NCI-H2029 (cell line): ENCODE measurements at places on chromosomes 2 and 18.
A peak's percentile ranks its signal among the peaks of the same experiment; 100 is the strongest.

DNA sequence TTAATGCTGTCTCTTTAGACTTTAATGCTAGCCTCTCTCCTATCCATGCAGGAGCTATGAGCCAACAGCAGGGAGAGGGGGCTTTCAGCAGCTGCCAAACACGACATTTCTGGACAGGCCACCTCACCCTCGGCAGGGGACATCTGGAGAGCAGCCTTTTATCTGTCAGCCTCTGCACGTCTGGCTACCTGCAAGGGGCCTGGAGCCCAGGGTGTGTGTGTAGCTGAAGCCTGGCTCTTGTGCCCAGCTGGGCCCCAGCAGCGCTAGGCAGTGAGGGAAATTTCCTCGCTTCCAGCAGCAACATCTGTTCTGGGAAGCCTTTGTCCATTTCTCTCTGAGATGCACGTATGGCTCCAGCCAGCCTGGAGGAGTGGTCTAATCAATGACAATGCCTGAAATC lies 728.7 kb upstream of the ID2 start:
- no peak for DNase-seq

DNA sequence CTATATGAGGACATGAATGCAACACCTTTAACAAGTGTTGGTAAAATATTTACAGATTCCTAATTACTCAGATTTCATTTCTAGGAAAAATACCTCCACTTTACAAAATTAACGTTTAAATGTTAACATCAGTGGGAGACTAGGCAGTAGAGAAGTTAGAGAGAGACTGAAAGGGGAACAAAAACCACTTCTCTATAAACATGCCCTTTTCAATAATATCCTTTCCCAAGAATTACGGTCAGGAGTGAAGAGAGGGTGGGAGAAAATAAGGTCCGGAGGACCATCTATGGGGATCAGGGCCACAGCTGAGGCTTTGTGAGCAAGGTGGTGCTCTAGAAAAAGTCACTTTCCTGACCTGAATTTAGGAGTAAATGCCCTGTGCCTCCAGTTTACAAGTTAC lies 65.3 kb upstream of the WIPF1 start:
- no peak for DNase-seq

- DNase-seq: no peak
These were observed 31.6 kb upstream of the NOSTRIN start for GRCh38 chr2:168770796-168771195.

GRCh38 chr2:38806015-38806732 lies 28.2 kb downstream of the GEMIN6 start:
- no peak for DNase-seq

GRCh38 chr2:218655751-218656150 lies 3.7 kb downstream of the ZNF142 start:
- DNase-seq: no peak

- DNase-seq: no peak
These were observed 133.7 kb downstream of the SMAD7 start for GRCh38 chr18:48817021-48817461.

- DNase-seq: no peak
These were observed 148.7 kb downstream of the CABLES1 start for GRCh38 chr18:23283916-23284430.

- no peak for DNase-seq
These were observed 33.5 kb downstream of the NHEJ1 start for GRCh38 chr2:219127037-219127635.

- peak; percentile 5 for DNase-seq
These were observed 31.3 kb downstream of the LANCL1 start for GRCh38 chr2:210445116-210445707.

DNA sequence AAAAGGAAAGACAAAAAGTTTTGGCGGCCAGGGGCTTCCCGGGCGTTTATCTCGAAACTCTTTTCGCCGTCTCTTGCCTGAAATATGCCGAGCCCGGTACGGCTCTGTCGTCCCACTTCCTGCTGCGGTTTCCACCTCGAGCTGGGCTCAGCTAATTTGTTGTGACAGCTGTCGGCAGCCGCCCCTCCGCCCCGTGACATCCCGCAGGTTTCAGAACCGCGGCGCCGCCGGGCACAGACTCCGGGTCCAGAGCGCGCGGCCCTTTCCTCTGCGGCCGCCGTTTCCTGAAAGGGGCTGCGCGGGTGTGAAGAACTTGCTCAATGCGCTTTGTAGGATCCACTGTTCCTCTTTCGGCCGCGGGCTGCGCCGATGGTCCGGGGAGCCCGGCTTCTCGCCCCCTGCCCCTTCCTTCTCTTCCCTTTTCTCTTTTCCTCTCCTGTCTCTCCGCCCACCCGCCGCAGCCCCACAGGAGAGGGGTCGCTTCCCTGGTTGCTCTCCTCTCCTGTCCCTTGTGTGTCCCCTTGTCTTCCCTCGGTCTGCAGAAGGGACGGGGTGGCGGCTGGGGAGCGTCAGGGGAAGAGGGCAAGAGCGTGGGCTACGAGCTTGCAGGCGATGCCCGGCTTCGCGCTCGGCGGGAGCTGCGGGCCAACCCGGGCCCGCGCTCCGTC lies 648 bp downstream of the ARID5A start:
- no peak for DNase-seq

- peak; percentile 35 for DNase-seq
These were observed 47.5 kb downstream of the ZFP36L2 start for GRCh38 chr2:43178602-43179542.

GRCh38 chr2:15042801-15043217 lies 410.3 kb downstream of the LRATD1 start:
- no peak for DNase-seq

DNA sequence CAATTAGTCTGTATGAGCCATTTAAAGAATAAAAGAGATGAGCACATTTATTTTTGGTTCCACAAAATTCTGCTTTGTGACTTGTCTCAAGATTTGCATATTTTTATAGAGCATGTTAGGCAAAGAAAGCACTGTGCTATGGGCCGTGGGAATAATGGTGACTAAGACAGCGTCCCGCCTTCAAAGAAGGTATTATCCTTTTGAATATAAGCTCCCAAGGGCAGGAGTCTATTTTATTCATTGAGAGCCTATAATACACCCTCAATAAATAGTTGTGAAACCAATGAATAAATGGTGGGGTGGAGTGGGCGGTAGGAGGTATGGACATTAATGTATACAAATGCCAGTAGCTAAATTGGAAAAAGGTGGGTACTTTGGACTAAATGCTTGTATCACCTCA lies 20.5 kb upstream of the TCF4 start:
- DNase-seq: no peak

- DNase-seq: no peak
These were observed 132.9 kb downstream of the BCL2 start for GRCh38 chr18:63186520-63187222.

- DNase-seq: no peak
These were observed 141.5 kb upstream of the NDUFV2 start for GRCh38 chr18:8960740-8961657.

- no peak for DNase-seq
These were observed 7.8 kb upstream of the PPP1R1C start for GRCh38 chr2:181977661-181978350.

DNA sequence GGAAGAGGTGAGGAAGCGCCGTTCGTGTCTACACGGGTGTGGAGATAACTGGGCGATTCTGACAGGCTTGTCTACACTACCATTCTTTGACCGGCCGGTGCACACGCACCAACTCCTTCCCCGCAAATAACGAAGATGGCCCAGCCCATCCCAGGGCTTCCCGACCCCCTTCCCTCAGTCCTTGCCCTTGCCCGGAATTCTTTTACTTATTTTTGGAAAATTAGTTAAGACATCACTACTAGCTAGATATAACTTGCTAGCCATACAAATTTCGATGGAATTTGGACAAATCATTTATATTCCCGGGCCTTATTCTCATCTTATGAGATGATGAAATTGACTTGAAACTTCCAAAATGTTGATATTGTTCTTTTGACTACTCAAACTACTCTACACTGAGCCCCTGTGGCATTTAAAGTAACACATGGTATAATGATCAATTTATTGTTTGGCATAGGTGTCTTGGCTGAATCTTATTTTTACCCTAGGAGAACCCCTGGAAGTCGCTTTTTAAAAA lies 1.3 kb downstream of the ERICH2 start:
- DNase-seq: no peak

DNA sequence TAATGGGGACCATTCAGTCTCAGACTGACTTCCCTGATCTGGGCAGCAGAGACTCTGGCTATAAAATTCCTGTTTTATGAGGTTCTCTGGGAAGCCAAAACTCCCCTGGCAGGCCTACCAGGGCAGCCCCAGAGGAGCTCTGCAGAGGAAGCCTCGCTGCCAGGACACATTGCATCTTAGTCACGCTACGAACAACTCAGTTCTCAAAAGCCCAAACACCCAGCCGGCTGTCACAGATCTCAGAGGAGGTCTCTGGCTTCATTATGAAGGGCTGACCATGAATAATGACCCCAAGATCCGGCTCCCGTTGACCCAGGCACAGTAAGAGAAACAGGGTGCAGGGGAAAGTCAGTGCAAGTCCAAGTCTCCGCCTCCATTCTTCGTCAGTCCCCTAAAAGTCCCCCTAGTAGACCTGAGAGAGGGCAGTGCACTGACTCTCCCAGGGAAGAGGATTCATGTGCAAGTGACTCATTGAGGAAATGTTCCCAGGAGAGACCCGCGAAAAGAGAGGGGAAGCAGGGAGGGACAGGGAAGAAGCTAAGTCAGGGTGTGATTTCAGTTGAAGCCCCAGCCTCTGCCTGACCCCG lies 212.3 kb downstream of the CYP26B1 start:
- no peak for DNase-seq

DNA sequence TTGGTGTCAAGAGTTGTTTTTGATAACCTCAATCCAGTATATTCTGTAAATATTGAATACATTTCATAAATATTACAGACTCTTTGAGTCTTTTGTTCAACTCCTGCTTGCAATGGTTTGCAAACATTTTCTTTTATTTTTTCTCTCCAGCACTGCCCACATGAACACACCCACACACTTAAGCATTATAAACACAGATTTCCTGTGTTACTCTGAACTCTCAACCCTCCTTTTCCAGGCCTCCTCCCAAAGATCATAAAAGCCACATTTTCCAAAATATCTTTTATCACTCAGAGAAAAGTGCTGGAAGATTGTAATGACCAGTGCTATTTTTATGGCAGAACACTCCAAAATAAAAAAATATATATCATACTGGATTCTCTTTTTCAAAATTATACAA lies 20.5 kb downstream of the ARHGAP25 start:
- no peak for DNase-seq

- DNase-seq: no peak
These were observed 144.1 kb upstream of the COPS8 start for GRCh38 chr2:236941551-236941950.

DNA sequence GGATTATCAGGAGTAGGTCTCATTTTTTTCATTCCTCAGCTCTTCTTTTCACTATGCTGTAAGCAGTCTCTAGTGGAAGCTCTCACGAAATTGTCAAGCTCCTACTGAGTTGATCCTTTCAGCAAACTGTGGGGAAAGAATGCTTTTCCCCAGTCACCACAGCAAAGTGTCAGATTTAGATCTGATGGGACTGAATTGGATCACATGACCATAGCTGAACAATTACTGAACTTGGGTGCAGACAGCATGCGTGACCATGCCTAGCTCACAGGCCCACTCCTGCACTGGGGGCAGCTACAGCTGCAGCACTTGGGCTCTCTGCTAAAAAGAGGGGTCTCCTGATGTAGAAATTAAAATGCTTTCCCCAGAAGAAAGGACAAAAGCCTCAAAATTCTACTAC lies 3.1 kb downstream of the ARHGAP15 start:
- no peak for DNase-seq

DNA sequence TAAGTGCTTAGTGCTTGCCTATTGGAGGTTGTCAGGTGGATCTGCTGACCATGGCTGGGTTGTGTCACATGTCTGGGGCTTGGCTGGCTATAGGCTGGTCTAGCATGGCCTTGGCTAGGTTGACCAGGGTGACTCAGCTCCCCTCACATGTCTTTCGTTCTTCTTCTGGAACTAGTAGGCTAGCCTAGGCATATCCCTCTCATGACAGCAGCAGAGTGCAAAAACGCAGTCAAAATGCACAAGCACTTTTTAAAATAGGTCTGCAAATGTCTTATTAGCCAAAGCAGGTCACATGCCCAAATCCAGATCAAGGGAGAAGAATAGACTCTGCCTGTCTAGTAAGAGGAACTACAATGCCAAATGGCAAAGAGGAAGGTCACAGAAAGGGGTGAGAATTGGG lies 179.7 kb upstream of the ACVR2A start:
- DNase-seq: no peak

DNA sequence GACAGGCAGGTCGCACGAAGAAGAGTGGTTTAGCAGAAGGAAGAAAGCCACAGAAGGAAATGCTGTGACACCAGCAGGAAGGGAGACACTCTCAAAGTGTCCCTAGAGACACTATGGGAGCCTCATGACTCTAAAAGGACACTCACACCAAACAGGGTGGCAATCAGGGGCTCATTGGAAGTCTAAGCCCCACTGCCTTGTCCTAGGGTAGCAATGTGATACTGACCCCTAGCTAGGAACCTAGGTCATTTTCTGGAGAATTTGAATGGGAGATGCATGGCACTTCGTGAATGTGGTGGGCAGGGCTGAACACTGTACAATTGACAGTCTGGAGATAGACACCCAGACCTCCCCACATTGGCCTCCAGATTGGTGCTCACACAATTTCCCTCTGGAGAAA lies 385.0 kb downstream of the EIPR1 start:
- no peak for DNase-seq

DNA sequence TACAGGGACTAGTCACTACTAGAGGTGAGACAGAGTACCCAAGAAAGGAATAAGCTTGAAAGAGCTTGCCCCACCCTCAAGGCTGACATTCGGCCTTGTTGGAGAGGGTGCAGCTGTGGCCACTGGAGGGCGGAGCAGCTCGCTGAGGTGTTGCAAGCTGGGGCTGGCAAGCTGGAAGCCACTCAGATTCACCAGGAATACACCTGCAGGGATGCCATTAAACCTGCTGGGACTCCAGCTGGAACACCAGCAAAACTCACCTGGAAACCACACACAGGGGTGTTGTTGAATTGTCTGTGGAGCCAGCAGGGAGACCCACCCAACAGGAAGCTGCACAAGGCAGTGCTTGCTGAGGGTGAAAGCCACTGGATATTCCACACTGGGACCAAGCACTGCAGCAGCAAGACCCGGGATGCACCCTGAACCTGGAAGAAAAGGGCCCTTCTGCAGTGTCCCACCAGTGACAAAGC lies 26.1 kb downstream of the KCTD18 start:
- DNase-seq: no peak

DNA sequence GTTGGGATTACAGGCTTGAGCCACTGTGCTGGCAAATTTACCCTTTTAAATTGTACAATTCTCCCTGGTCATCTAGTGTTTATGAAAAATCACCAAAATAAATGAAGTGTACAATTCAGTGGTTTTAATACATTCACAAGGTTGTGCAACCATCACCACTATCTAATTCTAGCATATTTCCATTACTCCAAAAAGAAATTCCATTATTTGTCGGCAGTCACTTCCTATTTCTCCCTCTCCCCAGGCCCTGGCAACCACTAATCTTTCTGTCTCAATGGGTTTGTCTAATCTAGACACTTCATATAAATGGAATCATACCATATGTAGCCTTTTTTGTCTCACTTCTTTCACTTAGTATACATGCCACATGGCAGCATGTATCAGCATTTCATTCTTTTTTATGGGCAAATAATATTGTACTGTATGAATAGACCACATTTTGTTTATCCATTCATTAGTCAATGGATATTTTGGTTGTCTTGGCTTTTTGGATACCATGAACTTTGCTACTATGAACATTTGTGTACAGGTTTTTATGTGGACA lies 12.6 kb upstream of the POLE4 start:
- DNase-seq: no peak
